Cerebellum (tissue), 4 donors: ENCODE measurements at places on chromosomes 4 and X.
A peak's percentile ranks its signal among the peaks of the same experiment; 100 is the strongest.

DNA sequence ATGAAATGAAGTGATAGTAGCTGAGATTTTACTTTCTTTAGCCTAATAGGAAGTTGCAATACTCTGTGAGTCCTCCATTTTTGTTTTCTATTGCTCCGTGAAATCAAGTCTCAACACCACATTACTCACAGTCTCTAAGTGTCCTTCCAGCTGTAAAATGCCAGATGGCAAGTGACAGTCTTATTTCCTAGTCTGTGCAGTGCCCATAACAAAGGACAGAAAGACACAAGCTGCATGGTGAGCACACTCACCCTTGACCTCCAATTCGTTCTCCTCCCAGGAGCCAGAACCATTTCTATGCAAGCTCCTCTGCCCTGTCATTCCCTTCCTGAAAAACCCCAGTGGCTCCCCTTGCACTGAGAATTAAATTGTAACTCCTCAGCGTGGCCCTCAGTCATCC is 101.6 kb downstream of the PARM1 start:
- DNase-seq: no peak

- DNase-seq: no peak
Measured at GRCh38 chr4:30535255-30535654, 184.9 kb upstream of the PCDH7 start.

DNA sequence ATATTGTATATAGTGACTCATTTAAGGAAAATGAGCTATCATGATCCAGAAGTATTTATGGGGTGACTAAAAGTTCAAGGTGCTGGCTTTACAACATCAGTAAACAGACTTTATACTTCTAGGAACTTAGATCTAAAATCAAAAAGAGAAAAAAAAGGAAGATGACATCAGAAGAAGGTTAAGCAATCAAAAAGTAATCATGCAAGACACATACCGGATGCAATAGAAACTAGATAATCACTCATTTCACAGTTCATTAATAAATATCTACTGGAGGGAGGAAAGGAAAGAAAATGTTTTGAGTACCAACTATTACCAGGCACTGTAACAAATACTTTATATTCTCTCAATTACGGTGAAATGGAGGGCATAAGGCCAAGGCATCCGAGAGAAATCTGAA is 276.4 kb downstream of the SPRY1 start:
- no peak for DNase-seq

- no peak for DNase-seq
Measured at GRCh38 chrX:74318672-74319071, 14.7 kb downstream of the ZCCHC13 start.

- peak; percentile 63 for DNase-seq
Measured at GRCh38 chr4:11424000-11424399, 4.7 kb downstream of the HS3ST1 start.

- no peak for DNase-seq
Measured at GRCh38 chrX:153496590-153496959, 1.8 kb downstream of the BGN start.

GRCh38 chrX:47933946-47934345 is 69.8 kb downstream of the ZNF182 start:
- no peak for DNase-seq

- DNase-seq: no peak
Measured at GRCh38 chr4:6856391-6856790, 53.2 kb upstream of the TBC1D14 start.

GRCh38 chr4:185898413-185898812 is 86.4 kb upstream of the SORBS2 start:
- no peak for DNase-seq

- DNase-seq: no peak
Measured at GRCh38 chr4:136731025-136731424, 801.3 kb downstream of the PCDH18 start.
